ENCODE measurements at places on chromosomes 3 and 15. TPM values are rescaled to one million over a fixed set of nuclear protein-coding genes. Genes with fewer than 3 reads are reported as not detected.

GRCh38 chr15:33913459-33913858 lies 54.8 kb upstream of the CHRM5 start:
- DNase-seq: no peak

DNA sequence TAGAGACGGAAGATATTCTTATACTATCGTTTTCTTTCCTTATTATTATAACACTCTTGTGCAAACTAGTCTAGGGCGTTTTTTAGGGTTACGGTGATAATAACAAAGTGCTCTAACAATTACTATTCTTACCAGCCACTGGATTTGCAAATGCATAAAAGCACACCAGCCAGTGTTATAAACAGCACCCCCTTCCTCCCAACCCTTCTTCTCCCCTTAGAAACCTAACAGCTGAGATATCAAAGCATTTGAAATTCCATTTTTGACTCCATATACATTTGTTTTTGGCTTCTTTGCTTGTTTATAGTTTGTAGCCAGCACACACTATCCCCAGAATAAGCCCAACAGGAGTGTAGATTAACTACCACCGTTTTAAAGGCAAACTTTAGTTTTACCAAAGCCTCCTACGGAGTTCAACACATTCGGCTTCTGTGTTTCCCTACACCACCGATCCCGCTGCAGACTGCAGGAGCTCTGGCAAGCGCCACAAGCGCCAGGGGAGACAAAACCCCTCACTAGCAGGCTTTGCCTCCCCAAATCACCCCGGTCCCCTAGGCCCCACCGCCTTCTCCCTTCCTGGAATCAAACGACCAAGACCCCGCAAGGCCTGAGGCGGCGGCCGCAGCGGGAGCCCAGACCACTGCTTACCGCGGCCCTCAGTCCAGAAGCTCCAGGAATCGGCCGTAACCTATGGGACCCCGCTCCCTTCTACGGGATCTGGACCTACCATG lies 461 bp downstream of the COPB2 start:
- DNase-seq: no peak

DNA sequence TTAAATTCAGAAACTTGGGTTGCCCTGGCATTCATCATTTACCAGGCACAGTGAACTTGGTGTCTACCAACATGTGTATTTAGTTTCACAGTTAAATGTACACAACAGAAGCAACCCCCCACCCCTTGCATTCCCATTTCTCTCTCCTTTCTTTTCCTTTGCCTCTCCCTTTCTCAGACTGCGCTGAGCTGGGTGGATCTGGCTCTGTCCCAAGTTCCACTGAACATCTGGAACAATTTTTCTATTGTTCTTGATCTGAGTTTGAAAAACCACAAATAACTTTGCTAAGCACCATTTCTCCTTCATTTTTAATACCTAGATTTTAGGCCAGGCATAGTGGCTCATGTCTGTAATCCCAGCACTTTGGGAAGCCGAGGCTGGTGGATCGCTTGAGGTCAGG lies 242.2 kb downstream of the ABHD5 start:
- peak; percentile 41 for DNase-seq

GRCh38 chr3:119872773-119873172 lies 90.9 kb downstream of the NR1I2 start:
- DNase-seq: no peak

- peak; percentile 45 for DNase-seq
Observed at GRCh38 chr15:34161329-34161963, 48.5 kb downstream of the KATNBL1 start.

DNA sequence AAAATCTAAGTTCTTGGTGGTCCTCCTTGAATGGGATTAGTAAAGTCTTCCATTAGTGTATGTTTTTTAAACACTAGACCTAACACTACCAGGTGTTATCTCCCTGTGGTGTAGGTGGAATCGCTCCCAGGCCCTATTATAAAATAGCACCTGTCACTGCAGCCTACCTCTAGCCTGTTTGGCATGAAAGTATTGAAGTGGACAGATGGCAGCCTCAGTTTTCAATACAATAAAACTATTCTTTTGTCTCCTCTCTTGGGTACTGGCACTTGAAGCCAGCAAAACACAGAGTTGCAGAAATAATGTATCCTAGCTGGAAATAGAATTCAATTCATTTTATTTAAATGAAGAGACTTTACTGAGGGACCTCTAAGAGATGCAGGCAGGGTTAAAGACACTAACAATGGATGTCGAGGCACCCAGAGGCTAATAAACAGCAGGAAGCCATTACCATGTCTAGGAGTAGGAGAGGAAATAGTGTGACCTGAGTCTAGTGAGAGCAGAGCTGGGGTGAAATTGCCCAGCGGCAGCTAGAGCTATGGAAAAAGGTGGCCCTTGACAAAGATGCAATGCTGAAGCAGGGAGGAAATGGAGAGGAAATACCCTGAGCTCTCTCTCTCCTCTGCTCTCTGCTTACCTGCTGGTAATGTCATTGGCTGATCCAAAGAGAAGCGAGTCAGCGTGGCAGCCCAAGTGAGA lies 49.1 kb upstream of the TMEM158 start:
- DNase-seq: no peak

DNA sequence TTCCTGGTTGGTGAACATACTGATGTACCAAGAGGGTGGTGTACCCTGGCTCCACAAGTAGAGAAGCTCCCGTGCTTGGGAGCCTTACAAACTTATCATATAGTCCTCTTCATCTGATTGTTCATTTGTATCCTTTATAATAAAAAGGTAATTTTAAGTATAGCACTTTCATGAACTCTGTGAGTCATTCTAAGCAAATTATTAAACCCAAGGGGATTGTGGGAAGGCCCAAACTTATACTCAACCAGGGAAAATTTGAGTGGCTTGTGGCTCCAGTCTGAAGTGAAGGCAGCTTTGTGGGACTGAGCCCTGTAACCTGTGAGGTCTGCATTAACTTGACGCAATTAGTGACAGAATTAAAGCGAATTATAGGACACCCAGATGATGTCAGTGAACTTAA lies 29.0 kb downstream of the TTBK2 start:
- DNase-seq: peak; percentile 31

DNA sequence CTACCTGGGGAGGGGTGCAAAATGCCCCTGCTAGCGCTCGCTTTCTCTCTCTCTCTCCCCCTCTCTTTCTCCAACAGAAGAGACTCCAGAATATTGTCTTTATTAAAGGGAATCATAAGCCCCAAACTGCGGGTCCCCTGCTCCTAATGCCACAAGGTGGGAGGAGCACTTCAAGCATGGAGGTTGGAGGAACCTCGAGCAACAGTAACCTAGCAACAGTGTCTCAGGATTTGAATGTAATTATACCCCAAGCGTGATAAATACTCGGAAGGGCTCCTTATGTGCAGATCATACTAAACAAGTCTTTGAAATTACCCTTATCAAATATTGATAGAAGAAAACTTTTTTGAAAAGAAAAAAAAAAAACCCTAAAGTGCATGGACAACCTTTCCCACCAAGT lies 582.2 kb upstream of the PPP2R3A start:
- DNase-seq: no peak

DNA sequence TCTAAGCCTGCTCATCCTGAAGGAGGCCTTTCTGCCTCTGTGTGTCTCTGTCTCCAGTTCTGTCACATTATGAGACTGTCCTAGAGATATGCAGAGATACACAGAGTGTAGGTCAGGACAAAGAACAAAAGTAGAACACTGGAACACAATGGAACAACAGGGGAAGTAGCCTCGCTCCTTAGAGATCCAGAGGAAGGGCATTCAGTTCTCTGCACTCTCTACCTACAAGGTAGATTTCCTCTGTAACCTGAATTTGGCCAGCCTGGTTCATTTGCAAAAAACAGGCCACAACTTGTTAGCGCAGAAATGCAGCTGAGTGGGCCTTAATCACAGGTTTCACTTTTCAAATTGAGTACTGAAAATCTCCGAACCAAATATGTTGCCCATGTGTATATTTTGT lies 19.4 kb downstream of the NEK10 start:
- DNase-seq: peak; percentile 25

DNA sequence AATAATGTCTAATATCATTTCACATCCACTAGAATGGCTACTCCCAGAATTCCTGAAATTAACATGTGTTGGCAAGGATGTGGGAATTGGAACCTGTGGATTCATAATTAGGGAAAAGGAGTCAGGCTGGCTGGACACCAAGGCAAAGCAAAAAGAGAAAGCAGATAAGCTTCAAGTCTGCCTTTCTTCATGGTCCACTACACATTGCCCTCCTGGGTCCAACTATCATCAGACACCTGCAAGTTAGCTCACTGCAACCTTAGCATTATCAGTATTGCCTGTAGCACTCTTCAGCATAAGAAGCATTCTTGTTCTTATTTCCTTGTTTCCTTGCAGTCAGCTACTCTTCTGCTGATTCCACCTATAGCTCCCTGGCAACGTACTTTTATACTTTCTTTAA lies 124.3 kb downstream of the ZNF280D start:
- no peak for DNase-seq

DNA sequence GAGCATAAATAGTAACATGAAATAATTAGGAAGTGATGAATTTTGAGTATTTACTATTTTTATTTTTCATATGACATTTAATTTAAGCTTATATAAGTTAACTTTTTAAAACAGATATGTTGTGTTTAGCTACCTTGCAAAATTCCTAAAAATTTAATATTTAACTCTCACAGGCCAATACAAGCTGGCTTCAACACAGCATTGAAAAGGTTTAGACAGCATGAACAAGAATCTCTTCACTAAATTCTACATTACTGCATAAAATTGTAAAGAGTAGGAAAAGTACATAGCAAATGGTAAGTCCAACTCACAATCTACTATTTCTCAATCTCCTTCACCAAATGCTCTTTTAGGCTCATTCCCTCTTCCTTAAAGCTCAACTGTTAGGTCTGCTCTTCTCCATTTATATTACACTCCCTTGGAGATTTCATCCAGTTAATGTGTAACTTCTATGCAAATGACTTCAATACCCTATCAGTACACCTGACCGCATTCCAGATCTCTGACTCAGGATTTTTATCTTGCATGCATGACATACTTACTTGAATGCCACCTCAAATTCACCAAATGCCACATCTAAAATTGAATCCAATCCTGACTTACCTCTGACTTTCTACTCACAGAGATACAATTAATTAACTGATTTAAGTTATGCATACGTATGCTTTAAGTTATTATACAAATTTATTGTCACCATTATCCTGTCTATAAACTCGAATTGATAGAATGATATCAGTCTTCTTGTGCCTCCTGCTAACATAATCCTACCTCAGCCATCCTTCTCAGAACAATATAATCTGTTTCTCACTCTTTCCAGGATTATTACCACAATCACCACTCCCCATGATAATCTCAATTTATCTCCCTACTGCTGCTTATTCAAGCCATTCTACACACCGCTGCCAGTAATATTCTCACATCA lies 127.0 kb downstream of the STAG1 start:
- peak; percentile 55 for DNase-seq

Gene RPLP1
- polyA plus RNA-seq: 3,232 TPM

Gene DZIP1L
- polyA plus RNA-seq: 1.7 TPM

Gene MINAR1
- polyA plus RNA-seq: 0.06 TPM

Gene PP2D1
- polyA plus RNA-seq: not detected

Gene ANKRD34C
- not detected for polyA plus RNA-seq

Gene SLC24A5
- polyA plus RNA-seq: not detected
